ENCODE measurements at places on chromosomes 1 and 21.
A peak's percentile ranks its signal among the peaks of the same experiment; 100 is the strongest.

DNA sequence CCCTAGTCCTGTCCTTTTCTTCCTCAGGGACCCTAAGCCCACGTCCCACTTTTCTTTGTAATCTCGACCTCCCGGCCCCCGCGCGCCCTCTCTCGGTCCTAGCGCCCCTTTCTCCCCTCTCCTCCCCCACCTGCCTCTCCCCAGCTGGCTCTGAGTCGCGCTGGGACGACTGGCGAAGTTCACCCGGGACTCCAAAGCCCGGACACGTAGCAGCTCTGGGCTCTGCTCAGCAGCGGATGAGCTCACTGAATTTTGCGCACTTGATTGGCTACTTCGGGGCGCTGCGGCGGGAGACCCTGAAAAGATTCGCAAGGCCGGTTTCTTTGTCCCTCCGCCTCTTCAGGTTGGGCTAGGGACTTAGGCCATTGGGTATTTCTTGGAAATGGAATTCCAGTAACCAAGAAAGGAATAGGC, 16.3 kb upstream of the ACKR1 start:
- DNase-seq: peak; percentile 86

GRCh38 chr1:120178799-120179756, 2.8 kb upstream of the SEC22B start:
- no peak for DNase-seq

DNA sequence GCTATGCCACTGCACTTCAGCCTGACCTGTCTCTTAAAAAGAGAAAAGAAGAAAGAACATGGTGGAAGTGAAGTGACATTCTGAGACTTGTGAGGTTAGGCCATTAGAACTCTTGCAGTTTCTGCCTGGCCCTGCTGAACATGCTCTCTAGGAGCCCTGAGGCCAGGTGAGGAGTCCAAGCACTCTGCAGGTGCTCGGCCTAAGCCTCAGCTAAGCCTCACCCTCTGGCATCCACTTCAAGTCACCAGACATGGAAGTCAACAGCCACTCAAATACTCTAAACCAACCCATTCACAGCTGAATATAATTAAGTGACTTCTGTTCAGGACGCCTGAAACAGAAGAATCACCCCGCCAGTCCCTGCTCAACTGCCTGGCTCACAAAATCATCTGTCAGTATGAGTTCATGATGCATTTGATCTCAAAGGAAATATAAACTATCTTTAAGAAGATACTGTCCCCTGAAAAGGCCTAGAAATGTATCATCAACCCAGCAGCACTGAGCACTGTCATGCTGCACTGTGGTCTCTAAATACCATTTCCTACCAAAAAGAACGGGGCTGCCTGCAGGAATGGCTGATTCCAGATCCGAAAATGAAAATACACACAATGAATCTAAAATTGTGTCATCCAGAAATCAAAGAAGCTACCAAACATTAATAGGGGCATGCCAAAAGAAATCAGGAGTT, 118.8 kb downstream of the PSMG1 start:
- no peak for DNase-seq

DNA sequence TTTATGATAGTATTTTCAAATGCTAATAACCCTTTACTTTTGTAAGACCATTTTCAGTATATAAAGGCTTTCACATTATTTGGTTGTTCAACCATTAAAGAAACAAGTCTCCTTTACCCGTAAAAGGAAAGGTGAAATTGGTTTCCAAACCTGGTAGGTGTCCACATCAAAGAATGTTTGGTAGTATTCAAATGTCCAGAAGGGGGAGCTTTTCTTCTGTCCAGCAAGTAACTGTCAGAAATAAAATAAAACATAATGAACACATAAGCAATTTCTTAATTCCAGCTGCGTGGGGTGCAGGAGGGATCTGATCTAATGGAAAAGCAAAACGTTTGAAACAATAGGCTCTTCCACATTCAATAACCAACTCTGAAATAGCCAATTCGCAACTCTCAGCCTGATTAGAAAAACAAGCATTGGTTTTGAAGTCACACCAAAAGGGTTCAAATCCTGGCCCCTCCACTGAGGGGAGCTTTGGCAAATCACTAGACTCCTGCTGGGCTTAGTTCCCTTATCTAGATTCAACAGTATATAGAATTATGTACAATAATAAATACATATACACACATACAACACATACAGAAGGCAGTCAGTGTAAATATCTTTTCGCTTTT, 11.0 kb downstream of the YIPF1 start:
- no peak for DNase-seq

- no peak for DNase-seq
These were observed 39.5 kb downstream of the LBR start for GRCh38 chr1:225388372-225388771.

GRCh38 chr21:46003575-46004007, 22.0 kb downstream of the COL6A1 start:
- DNase-seq: peak; percentile 68

DNA sequence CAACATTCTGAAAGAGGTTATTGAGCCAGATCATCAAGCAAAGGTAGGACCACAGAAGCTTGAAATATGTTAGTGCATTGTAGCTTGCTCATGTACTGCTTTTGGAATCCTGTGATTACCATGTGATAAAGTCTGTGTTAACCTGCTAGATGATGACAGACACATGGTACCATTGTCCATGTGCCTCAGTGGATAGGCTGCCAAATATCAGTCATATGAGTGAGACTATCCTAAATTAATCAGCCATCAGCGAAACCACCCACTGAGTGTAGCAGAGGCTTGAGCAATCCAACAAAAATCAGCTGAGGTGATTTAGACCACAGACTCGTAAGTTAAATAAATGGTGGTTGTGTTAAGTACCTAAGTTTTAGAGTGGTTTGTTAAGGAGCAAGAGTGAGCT, 32.7 kb upstream of the CRB1 start:
- no peak for DNase-seq

DNA sequence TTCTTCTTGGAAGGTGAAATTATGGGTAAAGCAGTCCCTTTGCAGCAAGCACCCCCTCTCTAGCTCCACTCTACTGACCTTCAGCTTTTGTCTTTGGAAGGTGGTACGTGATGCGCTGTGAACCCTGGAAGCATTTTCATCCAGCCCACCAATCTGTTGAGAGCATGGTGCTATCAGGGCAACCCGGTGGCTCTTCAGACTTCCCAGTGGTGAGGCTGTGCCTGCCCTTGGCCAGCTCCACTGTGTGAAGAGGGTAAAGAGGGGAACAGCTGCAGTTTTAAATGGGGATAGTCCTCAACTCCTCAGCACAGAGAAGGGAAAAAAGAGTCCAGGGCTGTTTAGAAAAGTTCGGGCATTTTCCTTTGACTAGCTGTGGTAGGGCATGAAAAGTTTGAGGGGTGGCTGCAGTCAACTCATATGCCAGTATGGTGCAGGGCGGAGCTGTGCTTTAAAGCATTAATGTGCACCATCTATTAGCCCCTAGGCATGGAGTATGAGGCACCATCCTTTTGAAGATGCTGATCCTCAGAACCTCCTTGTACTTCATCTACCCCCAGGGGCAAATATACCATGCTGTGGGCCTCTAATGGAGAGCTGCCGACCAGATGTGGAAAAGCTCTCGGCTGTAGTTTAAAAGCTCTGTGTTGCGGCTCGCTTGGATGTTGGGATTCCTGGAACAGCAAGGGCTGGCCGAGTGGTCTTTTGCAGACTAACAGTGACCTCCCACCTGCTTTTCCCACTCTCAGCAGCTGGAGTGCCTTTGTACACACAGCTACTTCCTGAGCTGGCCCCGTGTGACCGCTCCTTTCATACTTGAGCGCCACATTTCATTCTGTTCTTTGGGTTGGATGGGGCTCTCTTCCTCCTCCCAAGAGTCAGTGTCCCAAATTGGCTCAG, 123.0 kb downstream of the PEX14 start:
- peak; percentile 43 for DNase-seq

Measured in sigmoid colon (tissue), 7 donors.